Activated CD4-positive, alpha-beta T cell treated with anti-CD3 and anti-CD28 coated beads, Interleukin-2, amount 50 U/mL, for 4 hours (primary cell): ENCODE measurements at places on chromosomes 2 and 18.
A peak's percentile ranks its signal among the peaks of the same experiment; 100 is the strongest.

DNA sequence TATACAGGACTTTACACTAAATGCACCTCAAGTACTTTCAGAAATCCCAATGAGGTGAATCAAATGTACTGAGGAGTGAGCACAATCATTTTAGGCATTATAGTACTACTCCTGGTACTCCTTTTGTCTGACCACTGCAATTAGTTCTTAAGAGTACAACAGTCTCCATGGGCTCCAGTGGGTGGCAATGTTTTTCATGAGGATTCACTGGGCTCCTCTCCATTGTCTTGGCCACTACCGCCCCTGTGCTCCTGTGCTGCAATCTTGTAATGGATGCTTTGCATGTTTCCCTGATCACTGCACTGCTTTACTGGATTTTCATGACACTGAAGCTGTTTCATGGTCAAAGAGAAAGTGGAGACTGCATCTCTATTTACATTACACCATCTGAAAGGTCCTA lies 268.5 kb upstream of the ZSWIM2 start:
- no peak for DNase-seq

GRCh38 chr2:108325756-108326155 lies 37.1 kb downstream of the SULT1C2 start:
- DNase-seq: no peak

GRCh38 chr18:71673498-71673897 lies 870.6 kb downstream of the CBLN2 start:
- no peak for DNase-seq

GRCh38 chr2:102481931-102482330 lies 8.9 kb downstream of the SLC9A4 start:
- no peak for DNase-seq

GRCh38 chr2:62050456-62051045 lies 145.1 kb downstream of the COMMD1 start:
- no peak for DNase-seq

DNA sequence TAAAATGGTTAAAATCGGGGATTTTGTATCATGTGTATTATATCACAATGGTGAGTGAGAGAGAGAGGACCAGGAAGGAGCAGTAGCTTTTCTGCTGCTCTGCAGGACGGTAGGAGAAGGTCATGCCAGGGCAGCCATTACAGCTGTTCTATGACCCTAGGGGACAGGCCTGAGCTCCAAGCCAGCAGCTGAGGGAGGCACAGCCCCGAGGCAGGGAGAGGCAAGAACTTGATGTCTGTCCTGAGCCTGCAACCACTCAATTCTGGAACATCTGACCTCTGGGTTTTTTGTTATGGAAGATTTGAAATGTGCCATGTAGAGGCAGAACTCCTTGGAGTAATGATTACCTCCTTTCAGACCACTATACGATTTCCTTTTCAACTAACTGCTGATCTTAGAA lies 135.8 kb upstream of the SH3BP4 start:
- no peak for DNase-seq

GRCh38 chr2:105521616-105522015 lies 122.8 kb upstream of the FHL2 start:
- no peak for DNase-seq

DNA sequence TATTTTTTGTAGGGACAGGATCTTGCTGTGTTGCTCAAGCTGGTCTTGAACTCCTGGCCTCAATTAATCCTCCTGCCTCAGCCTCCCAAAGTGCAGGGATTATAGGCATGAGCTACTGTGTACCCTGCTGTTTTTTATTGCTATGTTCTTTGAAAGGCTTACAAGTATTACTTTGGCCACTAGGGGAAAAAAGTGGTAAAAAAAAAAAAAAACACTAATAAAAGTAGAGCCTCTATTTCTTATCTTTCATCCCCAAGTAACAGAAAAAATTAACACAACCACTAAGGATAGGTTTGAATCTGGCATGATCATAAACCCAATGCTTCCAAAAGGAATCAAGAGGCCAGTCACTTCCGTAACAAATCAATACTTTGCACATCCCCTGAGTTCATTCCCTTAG lies 11.6 kb downstream of the NOL10 start:
- no peak for DNase-seq

GRCh38 chr2:23617811-23618215 lies 232.8 kb downstream of the KLHL29 start:
- no peak for DNase-seq

- no peak for DNase-seq
These were observed 695.6 kb downstream of the TSN start for GRCh38 chr2:122451040-122451439.

GRCh38 chr18:74498712-74499627 lies 2.8 kb downstream of the CNDP2 start:
- DNase-seq: peak; percentile 73

DNA sequence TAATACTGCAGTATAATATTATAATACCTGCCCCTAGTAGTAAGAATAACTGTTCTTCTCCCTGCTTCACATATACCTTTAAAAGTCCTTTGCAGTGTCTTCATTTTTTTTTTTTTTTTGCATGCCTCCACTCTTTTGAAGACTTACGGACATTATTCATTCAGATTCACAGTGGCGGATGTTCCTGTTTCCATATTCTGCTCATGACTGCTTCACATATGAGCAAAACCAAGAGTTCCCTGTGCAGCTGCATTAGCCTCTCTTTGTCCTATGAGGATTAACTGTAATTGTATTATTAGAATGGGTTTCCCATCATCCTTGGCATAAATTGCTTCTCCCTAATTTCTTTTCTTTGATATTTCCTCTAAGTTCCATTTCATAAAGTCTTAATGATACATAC lies 12.8 kb downstream of the IL18RAP start:
- no peak for DNase-seq

- no peak for DNase-seq
These were observed 19.9 kb upstream of the SCYGR1 start for GRCh38 chr2:227407591-227408151.

DNA sequence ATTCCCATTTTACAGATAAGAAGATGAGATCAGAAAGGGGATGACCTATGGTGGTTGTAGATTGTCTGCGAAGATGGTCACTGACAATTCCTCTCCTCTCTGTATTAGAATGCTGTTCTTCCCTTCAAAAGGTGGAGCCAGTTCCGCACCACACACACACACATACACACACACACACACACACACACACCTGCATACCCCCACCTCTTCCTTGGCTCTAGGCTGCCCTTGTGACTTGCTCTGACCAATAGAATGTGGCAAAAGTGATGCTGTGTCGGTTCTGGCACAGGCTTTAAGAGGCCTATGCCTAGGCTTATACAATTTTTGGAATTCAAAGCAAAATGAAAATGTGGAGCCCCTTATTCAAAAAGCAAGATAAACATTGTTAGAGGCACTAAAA lies 88.0 kb downstream of the ZFP36L2 start:
- DNase-seq: no peak

- DNase-seq: no peak
These were observed 1.1 kb downstream of the NPC1 start for GRCh38 chr18:23585007-23585871.

DNA sequence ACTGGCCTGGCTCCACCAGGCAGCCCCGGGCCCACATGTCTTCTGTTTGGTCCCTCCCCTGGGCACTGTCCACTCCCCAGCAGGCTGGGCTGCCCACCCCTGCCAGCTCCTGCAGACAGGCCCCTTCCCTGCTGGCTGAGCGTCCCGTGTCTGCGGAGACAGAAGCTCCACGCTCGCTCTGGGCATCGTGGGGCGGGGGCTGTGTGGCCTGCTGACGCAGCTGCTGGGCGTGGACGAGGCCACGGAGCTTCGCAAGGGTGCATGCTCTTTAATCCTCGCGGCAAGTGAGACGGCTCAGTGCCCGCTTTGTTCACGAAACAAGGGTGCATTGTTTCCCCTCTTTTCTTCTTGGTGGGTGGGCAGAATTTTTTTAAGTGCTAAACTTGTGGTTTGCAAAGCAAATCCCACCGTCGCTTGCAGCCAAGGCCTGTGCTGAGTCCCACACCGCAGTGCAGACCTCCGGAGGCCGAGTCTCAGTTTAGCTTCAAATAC lies 132.8 kb upstream of the CTDP1 start:
- no peak for DNase-seq

- no peak for DNase-seq
These were observed 51.5 kb downstream of the NCK2 start for GRCh38 chr2:105796131-105796638.

DNA sequence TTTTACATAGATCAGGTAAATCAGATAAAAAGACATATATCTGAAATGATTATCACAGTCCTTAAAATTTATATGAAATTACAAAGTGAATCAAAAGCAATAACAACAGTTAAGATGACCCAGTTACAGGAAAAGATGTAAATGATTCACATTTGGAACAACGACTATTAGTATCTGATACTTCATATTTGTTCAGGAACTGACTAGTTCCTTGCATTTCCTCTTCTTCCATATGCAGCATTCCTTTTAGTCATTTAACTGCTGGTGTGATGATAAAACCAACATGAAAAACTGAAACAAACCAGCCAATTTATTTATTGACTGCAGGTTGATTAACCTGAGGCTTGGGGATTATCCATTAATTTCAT lies 75.2 kb downstream of the RBMS1 start:
- no peak for DNase-seq

DNA sequence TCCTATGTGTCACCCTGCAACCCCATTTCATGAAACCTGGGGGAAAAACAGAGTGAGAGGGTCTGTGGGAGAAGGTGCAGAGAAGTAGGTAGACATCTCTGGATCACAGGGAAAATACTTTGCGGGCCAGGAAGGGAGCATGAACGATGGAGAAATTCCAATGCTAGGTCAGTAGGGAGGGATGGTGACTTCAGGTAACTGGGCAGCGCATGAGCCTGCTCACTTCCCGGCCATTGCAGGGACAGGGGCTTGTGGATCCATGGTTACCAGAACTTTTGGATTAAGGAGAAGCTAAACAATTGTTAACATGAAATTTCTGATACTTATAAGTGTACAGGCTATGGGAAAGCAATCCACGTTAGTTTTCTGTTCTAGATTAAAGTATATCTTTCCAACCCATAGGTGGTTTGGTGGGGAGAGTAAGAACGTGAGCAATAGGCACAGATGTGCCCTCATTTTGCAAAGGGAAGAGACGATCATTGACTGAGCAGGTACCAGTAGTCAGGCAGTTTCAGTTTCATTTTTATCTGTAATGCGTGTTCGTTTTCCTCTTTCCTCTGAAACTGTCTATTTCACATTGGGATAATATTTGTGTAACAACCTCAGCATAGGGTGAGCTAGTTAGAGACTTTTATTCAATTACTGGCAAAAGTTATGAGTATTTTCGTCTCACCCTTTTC lies 65.0 kb downstream of the NYAP2 start:
- no peak for DNase-seq

GRCh38 chr2:169900686-169901085 lies 73.4 kb downstream of the UBR3 start:
- DNase-seq: no peak

GRCh38 chr2:118121986-118122524 lies 33.8 kb downstream of the INSIG2 start:
- DNase-seq: no peak

DNA sequence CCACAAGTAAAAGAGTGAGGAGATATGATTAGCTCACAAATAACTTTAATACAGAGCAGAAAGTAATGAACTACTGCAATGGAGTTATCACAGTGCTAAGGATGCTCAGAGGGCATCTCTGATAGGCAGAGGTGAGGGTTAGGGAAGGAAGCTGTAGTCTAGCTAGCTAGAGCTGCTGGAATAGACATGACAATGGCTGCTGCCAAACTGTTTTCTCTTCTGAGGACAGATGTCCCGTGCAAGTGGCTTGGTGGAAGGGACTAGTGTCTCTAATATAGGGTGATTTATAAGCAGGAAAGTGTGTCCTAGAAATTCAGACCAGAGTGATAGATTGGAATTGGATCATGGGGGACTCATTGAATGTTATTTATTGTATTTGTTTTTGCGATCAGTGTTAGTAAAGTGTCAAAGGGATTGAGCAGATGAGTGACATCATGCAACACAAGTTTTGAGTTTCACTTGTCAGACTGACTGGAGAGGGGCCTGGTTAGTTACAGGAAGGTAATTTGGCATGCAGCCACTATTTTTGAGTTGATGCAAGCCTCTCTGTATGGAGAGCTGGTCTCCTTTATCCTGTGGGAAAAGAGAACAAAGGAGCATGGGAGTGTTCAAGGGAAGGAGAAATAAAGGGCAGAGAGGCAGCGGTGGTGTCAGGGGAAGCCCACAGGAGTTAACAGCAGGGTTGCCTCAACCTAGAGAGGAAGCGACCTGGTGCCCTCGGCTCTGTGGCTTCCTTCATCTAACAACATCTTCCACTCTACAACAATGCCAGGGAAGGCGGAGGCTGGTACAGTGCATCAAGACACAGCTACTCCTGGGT lies 1.9 kb downstream of the CTLA4 start:
- peak; percentile 43 for DNase-seq

- DNase-seq: peak; percentile 17
These were observed 1.2 kb upstream of the PRELID3A start for GRCh38 chr18:12406371-12407111.

DNA sequence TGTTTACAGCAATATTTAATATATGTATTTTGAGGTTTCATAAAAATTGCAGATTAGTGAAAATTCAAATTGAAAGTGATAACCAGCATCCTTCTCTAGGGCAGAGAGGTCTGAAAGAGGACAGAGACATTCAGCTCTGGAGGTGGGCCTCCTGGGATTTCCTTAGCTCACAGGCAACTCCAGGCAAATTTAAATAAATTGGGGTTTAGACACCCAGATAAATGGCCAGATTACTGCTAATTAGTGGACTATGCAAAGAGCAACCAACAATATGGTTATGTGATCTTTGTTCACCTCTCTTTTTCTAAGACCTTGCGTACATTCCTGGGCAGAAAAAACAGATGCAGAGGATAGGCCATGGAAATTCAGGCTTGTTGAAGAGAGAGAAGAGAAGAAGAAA lies 1282.8 kb upstream of the ACVR2A start:
- no peak for DNase-seq

DNA sequence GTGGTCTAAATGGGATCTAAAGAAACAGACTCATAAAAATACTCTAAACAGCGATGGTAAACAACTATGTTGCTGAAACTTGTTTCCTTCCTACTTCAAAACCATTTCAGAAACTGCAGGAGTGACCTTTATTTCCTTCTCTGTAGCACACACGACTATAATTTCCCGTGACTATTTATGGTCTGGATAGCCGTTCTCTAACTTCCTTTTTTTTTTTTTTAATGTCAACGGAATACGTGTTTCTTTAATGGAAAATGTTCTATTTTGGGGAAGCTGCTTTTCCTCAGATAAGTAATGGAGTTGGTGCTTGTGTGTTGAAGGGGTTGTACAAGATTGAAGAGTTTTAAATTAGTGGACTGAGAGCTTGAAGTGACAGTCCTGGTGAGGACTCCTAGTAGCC lies 224.1 kb downstream of the PHLPP1 start:
- DNase-seq: no peak

DNA sequence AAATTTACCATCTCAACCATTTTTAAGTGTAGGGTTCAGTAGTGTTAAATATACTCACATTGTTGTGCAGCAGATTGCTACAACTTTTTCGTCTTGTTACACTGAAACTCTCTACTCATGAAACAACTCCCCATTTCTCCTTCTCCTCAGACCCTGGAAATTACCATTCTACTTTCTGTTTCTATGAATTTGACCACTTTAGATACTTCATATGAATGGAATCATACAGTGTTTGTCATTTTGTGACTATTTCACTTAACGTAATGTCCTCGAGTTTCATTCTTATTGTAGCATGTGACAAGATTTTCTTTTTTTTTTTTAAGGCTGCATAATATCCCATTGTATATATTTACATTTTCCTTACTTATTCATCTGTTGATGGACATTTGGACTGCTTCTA lies 203.8 kb downstream of the PLCL1 start:
- no peak for DNase-seq
